ENCODE measurements at places on chromosomes 3 and 15.
A peak's percentile ranks its signal among the peaks of the same experiment; 100 is the strongest.

DNA sequence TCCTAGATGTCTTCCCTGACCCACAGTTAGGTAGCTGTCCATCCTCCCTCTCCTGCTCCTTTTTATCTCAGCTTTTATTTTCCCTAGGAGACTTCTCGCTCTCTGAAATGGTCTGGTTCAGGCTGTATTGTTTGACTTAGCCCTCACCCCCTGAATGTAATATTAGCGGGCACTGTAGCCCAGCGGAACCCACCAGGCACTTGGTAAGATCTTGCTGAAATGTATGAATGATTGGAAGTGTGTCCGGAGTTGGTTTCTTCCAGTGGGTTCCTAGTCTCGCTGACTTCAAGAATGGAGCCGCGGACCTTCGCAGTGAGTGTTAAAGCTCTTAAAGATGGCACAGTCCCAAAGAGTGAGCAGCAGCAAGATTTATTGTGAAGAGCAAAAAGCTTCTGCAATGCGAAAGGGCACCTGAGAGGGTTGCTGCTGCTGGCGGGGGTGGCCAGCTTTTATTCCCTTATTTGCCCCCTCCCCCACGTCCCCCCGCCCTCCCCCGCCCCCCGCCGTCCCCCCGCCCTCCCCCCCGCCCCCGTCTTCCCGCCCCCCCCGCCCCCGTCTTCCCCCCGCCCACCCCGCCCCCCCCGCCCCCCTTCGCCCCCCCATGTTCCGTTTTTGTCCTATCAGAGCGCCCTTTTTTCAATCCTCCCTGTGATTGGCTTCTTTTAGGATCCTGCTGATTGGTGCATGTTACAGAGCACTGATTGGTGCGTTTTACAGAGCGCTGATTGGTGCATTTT is 694 bp upstream of the EEFSEC start:
- no peaks in the 10 kb centered on the region for H3K27me3 ChIP-seq
- H3K27ac ChIP-seq = peak overlapping the region; percentile 39
- no peaks in the 10 kb centered on the region for H3K36me3 ChIP-seq
- no peaks in the 10 kb centered on the region for H3K4me1 ChIP-seq

DNA sequence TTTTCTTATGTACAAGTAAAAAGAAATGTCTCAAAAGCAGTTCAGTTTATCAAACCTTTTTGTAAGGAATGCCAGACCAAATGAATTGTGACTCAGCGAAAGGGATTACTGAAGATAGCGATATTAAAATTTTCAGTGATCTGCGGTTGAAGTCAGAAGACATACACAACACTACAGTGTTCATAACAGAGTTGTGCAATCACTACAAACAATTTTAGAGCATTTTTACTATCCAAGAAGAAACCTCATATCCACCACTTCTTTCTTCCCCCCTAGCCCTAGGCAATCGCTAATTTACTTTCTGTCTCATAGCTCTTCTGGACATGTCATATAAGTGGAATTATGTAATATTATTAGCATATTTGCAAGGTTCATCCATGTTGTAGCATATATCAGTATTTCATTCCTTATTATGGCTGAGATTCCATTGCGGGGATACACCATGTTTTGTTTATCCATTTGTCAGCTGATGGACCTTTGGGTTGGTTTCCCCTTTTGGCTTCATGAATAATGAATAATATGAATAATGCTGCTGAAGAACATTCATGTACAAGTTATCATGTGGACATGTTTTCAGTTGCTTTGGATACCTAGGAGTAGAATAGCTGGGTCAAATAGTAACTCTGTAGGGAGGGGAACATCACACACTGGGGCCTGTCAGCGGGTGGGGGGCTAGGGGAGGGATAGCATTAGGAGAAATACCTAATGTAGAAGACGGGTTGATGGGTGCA is 23.6 kb upstream of the ALPK3 start:
- no peaks in the 10 kb centered on the region for H3K4me1 ChIP-seq
- no peak overlapping the region for H3K27ac ChIP-seq
- no peaks in the 10 kb centered on the region for H3K27me3 ChIP-seq
- H3K4me3 ChIP-seq = no peak overlapping the region

- no peak for DNase-seq
- H3K4me3 ChIP-seq = no peak overlapping the region
- H3K36me3 ChIP-seq = no peaks in the 10 kb centered on the region
- no peak overlapping the region for H3K27ac ChIP-seq
- H3K4me1 ChIP-seq = no peaks in the 10 kb centered on the region
Measured at GRCh38 chr15:29400701-29401100, 131.1 kb upstream of the NSMCE3 start.

- H3K4me3 ChIP-seq = no peak overlapping the region
- no peak for DNase-seq
- H3K4me1 ChIP-seq = no peaks in the 10 kb centered on the region
- no peaks in the 10 kb centered on the region for H3K36me3 ChIP-seq
Measured at GRCh38 chr3:104735691-104736090, 631.0 kb upstream of the ALCAM start.

DNA sequence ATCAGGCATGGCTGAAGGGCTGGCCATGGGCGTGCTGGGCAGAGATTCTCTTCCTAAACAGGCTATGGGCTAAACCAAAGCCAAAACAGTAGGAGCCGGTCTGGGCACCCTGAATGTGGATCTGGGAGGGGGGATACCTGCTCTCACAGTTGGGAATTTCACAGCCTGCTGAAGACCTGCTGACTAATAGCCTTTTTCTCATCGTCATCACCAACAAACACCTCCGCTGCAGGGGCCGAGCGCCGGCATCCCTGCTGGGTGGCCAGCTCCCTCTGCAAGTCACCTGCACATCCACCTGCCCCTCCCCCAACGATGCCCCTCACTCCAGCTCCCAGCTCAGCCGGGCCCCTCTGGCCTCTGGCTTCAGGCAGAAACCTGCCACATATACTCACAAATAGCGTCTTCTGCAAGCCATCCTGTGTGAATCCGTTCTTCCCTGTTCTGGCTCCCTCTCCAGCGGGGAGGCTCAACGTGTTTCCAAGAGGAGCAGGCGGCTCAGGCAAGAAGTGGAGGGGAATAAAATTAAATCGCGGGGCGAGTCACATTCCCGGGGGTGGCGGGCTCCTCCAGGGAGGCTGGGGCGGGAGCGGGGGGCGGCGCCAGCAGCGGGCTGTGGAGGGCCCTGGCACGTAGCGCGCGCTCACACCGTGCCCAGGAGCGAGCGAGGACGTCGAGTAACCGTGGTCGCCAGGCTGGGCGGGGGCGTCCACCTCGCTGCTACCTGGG is 466 bp downstream of the IQSEC1 start:
- H3K4me1 ChIP-seq = no peaks in the 10 kb centered on the region
- no peaks in the 10 kb centered on the region for H3K36me3 ChIP-seq
- peak; percentile 25 for DNase-seq
- no peak overlapping the region for H3K4me3 ChIP-seq

DNA sequence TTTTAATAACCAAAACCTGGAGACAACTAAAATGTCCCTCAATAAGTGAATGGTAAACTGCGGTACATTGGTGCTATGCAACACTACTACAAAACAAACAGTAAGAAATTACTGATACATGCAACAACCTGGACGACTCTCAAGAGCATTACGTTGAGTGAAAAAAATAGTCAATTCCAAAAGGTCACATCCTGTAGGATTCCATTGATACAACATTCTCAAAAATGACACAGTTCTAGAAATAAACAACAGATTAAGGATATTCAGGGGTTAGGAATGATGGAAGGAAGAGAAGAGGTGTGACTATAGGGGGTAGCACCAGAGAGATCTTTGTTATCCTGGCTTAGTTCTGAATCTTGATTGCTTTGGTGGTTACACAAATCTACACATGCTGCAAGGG is 72.2 kb downstream of the ZNF148 start:
- H3K36me3 ChIP-seq = no peaks in the 10 kb centered on the region
- H3K27ac ChIP-seq = no peak overlapping the region
- no peak for DNase-seq
- H3K27me3 ChIP-seq = no peaks in the 10 kb centered on the region

GRCh38 chr3:191345334-191345733 is 15.0 kb upstream of the UTS2B start:
- no peaks in the 10 kb centered on the region for H3K27me3 ChIP-seq
- H3K27ac ChIP-seq = no peak overlapping the region
- H3K36me3 ChIP-seq = no peaks in the 10 kb centered on the region
- H3K4me3 ChIP-seq = no peak overlapping the region

DNA sequence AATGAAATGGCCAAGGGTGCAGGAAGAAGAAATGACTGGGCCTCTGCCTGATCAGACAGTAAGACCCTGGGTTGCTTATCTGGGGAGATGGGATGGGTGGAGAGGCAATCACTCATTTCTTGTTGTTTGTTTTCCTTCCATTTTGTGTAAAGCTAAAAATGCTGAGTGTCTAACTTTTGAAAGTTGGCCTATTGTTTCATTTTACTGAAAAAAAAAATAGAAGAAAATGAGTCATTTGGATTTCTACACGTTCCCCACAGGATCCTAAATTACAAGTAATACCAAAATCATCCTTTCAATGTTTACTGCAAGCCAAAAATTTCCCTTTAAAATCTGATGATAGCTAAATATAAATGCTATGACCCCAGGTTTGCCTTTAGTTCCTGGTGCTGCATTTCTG is 30.6 kb downstream of the PTX3 start:
- no peak overlapping the region for H3K27ac ChIP-seq
- no peak for DNase-seq
- H3K4me1 ChIP-seq = no peaks in the 10 kb centered on the region
- H3K27me3 ChIP-seq = no peaks in the 10 kb centered on the region
- no peaks in the 10 kb centered on the region for H3K36me3 ChIP-seq

DNA sequence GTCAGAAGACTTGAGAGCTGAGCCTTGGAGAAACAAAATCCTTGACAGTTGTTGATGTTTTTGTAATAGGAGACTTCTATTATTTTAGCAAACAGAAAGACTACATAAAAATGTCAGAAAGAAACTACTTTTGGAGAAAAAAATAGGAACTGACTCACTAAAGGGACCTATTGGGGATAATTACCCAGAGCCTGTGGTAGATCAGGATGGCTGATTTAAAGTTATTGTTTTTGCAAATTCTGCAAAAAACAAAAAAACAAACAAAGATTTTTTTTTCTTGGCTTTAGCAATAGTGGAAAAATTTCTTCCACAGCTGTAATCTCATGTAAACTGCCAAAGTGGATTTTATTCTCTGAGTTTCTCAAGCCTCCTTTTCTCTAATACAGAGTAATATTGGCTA is 101.5 kb upstream of the SATB1 start:
- H3K4me3 ChIP-seq = no peak overlapping the region
- H3K27me3 ChIP-seq = no peaks in the 10 kb centered on the region
- DNase-seq = peak; percentile 32
- H3K4me1 ChIP-seq = no peaks in the 10 kb centered on the region
- no peak overlapping the region for H3K27ac ChIP-seq

- H3K4me3 ChIP-seq = no peak overlapping the region
- no peak for DNase-seq
- H3K36me3 ChIP-seq = peaks cover 4% of the 10 kb centered on the region
- H3K27me3 ChIP-seq = no peaks in the 10 kb centered on the region
Measured at GRCh38 chr15:59002418-59002859, 15.0 kb downstream of the RNF111 start.
